NCI-H1092 (cell line): ENCODE measurements at places on chromosomes 12 and 14.

DNA sequence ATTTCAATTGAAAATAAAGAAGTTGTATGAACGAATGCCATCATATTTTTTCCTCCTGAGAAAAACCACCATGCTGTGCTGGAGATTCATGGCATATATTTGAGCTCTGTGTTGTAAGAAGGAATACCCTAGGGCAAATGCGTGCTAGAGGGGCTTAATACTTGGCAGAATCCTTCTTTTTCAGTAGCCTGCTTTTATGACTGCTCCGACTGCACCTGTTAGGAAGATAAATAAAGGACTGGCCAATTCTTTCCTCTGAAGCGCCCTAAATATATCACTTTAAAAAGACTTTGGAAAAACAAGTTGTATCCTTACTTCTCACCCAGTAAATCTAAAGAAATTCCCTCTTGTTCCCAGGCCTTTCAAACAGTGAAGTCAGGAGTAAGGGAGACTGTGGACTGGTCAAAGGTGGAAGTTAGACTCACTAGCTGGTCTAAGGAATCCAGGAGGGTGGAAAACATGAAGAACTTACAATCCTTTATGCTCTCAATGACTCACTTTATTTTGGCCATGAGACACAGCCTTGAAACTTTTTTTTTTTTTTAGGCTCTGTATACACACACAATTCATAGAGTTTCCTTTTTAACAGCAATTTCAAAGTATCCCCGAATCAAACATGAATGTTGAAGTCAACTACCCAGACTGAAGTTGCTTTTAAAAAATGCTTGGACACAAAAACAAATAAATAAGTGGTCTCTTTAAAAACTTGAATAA lies 5.2 kb downstream of the MYBPC1 start:
- no peak for DNase-seq

- DNase-seq, result no peak
Measured at GRCh38 chr12:52210925-52211650, 19.3 kb upstream of the KRT80 start.

DNA sequence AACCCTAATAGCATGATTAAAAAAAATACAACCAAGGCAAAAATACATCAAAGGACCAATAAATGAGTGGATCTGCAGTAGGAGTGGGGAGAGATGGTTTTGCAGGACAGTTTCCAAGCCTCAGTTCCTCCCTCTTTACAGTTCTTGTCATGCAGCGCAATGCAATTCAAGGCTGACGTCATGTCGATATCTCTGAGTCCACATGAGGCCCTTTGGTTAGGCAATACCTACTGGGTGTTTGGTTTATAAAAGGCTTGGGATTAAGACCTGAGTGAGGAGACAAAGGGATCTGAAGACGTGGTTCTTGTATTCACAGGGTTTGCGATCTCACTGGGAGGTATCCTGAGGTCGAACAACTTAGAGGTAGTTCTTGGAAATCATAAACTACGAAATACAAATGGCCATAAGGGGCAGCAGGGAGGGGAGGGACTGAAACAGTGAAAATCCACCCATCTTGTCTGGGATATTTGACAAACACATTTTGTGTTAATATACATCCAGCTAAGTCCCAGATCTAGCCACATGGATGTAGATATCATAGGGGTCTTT lies 441.0 kb downstream of the FUT8 start:
- DNase-seq, result no peak

GRCh38 chr12:3920351-3921150 lies 47.4 kb upstream of the PARP11 start:
- no peak for DNase-seq

- DNase-seq, result no peak
Measured at GRCh38 chr12:44558340-44559100, 317.6 kb downstream of the NELL2 start.

DNA sequence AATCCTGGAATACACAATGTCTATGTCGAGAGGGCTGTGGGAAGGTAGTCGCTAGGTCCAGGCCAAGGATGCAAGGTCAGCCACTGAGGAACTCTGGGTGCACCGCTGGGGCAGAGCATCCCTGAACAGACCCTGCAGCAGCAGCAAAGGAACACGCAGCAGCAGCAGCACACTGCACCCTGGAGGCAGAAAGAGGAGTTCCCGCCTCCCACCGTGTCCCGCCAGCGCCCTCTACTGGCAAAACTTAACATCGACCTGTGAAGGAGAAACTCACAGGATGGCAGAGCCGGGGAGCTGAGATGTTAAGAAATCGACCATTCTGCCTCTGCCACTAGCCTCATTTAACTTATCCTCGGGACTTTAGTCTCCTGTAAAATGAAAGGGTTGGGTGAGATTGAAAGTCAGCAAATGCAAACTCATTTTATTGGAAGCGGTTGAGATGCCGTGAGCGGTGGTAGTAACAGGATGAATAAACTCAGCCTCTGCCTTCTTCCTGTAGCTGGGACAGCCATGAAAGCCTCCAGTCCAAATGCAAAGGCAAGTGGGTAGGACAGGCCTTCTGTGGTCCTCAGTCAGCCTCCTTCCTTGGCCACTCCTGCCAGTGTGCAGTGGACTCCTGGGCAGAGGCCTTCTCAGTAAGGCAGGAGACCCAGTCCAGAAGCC lies 45.6 kb downstream of the STAB2 start:
- peak; percentile 64 for DNase-seq

GRCh38 chr14:84825481-84826251 lies 704.3 kb upstream of the FLRT2 start:
- DNase-seq, result no peak

GRCh38 chr14:31207287-31207754 lies 272 bp downstream of the HECTD1 start:
- DNase-seq, result no peak

- DNase-seq, result no peak
Measured at GRCh38 chr12:116520801-116521471, 38.2 kb upstream of the MAP1LC3B2 start.

DNA sequence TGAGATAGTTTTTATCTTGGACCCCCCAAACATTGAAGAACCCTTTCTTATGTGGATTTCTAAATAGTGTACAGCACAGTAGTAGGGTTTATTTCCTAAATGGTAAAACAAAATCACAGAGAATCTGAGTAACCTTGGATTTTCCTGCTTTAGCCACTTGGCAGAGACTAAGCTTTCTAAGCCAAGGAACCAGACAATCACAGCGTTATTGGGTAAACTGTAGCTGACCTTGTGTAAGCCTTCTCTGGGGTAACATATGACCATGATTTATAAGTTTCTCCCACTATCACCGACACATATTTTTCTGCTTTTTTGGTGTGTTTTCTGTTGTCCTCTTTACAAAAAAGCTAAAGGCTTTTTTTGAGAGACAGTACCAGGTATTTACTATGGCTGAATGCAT lies 136.3 kb upstream of the PZP start:
- no peak for DNase-seq

GRCh38 chr14:79332504-79333197 lies 878.7 kb downstream of the DIO2 start:
- DNase-seq, result no peak

- no peak for DNase-seq
Measured at GRCh38 chr12:57191410-57191809, 25.2 kb upstream of the NXPH4 start.

- DNase-seq, result no peak
Measured at GRCh38 chr14:64422756-64423155, 34.6 kb downstream of the MTHFD1 start.

GRCh38 chr12:53222806-53223261 lies 9.2 kb downstream of the RARG start:
- DNase-seq, result no peak

GRCh38 chr14:49692811-49693734 lies at the start of gene KLHDC1:
Gene KLHDC1 (plus strand): TSS chr14:49693120. CDS start chr14:49693195, 75 bp downstream.
- peak; percentile 80 for DNase-seq

DNA sequence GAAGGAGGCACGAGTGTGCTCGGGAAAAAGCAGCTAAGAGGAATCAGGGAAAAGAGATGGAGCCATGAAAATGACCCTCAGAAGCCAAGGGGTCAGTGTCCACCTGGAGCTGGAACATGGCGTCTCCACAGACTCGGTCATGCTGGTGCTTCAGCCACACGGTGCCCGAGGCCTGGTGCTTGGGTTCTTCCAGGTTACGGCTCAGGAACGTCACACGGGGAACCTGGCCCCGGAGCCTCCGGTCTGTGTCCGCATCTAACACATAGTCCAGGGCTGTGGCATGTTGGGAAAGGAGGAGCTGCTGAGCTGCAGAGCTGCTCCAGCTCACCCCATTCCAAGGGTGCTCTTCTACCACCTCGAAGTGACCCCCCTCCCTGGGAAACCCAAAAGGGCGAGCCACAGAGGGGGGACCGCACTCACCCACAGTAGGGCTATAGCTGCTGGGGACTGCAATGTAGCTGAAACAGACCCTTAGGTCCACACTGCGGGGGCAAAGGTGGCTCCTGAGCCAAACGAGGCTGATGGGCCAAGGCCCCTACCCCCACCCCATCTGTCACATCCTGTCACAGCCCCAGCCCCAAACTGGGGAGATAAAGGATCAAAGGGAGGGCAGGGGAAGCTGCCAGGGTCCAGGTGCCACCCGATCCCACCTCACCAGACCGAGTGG lies 10.8 kb downstream of the ITGA7 start:
- DNase-seq, result no peak

DNA sequence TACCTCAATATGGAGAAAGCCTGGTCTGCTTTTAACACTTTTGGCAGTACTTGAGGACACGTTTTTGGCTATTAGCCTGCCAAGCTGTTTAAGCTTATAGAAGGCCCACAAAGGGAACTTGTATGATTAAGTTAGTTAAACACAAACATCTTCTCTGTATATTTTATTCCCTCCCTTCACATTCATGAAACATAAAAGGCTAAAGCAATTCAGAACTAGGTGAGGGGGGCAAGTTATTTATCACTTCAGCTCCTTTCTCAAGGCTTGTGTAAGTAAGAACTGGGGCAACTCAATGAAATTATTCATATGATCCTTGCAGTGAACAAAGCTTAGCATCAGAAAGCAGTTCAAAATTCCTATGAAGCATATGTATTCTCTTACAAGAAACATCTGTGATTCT lies 7.5 kb downstream of the PRICKLE1 start:
- DNase-seq, result no peak

DNA sequence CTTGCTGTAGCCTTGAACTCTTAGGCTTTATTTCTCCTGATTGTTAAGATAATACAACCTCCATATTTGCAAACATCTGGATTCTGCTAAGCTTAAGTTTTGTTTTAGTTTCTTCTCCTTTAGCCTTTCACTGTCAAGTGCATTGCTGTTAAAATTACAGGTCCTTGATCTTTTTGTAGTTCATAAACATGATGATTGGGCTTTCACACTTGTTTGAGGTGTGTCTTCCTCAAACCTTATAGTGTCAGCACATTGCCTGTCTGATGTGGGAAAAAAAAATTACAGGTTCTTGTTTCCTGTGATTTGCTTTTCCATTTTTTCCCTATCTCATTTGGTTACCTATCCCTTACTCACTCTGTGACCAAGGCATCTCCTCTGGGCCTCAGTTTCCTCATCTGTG lies 59.2 kb downstream of the BICDL1 start:
- DNase-seq, result no peak

DNA sequence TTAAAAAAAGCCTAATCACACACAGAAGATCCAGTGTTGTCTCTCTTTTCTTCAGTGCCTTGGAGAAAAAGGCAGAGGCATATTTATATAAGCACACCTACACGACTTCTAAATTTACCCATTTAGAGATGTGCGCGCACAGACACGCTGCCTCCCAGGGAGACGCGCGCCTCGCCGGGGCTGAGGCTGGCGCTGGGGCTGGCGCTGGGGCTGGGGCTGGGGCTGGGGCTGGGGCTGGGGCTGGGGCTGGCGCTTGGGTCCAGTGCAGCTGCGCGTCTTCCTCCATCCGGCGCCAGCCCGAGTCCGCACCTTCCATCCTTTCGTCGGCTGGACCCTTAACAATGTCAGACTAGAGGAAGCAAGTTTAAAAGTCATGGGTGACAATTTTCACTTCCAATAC lies 118.4 kb upstream of the ARID2 start:
- DNase-seq, result no peak

DNA sequence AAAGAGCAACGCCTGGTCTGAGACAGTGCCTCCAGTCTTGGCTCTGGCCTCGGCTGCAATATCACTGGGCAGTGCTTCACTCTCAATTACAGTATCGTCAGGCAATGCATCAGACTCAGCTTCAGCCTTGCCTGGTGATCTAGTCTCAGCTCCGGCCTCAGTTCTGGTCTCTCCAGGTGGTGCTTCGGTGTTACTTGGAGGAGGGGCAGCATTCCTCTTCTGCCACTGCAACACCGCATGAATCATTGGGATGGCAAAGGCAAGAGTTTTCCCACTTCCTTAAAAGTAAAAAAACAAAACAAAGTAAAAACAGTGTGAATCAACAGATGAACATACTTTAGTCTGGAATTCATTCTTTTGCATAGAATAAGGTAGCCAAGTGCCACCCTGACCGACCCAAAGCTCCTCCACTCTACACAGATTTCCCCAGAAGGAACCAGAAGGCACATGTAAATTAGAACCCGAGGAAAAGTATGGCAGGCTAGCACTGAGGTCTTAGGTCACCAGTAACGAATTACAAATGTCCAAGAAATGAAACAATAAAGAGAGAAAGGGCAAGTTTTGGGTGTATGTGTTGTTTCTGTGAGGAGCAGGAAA lies 18.6 kb downstream of the DDX24 start:
- no peak for DNase-seq

DNA sequence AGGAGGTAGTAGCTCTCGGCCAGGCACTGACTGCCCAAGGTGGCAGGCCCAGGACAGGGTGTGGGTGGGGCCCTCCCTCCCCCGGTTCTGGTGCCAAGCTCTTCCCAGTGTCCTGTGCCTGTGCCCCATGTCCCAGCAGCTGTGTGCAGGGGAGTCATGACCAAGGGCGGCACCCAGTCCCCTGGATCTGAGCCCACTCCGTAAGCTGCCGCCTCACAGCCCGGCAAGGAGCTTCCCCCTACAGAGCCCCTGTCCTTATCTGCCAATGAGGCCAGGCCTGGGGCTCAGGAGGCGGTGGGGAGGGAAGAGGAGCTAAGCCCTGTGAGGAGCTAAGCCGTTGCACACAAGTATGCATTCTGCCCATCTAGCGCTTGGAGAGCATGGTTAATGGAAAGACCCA lies 5.6 kb upstream of the C14orf180 start:
- DNase-seq, result no peak

DNA sequence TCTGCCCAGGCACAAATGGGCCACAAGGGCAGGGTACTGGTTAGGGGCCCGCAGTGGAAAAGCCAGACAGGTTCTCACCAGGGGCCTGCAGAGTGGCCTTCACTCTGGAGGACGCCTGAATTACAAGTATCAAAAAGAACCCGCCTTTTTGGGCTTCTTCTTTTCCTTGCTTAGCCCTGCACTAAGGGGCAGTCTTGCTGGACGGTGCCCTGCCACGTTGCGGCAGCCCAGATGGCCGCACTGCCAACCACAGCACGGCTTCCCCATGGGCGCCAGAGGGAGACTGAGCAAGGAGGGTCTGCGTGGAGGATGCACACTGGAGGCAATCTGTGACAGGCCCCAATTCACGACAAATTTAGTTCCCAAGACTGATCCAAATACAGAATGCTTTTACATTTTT lies 18.3 kb upstream of the CDK2AP1 start:
- DNase-seq, result no peak

- no peak for DNase-seq
Measured at GRCh38 chr12:127822809-127823411, 444.1 kb upstream of the TMEM132C start.

GRCh38 chr12:111298582-111299436 lies 70.1 kb downstream of the PHETA1 start:
- DNase-seq, result no peak
